ENCODE measurements at places on chromosomes 3 and 15.

DNA sequence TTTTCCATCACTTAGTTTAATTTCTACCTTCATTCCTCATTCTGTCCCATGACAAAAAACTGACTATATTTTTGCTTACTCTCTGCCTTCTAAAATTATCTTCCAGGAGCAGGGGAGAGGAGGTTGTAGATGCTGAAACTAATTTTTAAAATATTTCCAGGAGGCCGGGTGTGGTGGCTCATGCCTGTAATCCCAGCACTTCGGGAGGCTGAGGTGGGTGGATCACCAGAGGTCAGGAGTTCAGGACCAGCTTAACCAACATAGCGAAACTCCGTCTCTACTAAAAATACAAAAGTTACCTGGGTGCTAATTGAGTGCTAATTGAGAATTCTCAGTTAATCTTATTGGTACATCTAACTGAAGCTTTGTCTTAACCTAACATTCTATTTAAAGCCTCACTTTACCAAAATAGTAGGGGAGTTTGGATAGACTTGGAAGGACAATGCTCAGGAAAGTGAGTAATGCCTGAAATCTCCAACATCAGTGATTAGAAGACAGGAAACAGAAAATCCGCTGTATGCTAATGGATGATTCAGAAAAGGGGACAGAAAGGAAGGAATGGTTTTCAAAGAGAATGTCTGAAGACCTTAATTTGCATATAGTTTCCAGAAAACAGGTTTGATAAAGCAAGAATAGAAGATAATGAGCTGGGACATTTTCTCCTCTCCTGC lies 336.1 kb downstream of the GBE1 start:
- DNase-seq, result peak; percentile 0

DNA sequence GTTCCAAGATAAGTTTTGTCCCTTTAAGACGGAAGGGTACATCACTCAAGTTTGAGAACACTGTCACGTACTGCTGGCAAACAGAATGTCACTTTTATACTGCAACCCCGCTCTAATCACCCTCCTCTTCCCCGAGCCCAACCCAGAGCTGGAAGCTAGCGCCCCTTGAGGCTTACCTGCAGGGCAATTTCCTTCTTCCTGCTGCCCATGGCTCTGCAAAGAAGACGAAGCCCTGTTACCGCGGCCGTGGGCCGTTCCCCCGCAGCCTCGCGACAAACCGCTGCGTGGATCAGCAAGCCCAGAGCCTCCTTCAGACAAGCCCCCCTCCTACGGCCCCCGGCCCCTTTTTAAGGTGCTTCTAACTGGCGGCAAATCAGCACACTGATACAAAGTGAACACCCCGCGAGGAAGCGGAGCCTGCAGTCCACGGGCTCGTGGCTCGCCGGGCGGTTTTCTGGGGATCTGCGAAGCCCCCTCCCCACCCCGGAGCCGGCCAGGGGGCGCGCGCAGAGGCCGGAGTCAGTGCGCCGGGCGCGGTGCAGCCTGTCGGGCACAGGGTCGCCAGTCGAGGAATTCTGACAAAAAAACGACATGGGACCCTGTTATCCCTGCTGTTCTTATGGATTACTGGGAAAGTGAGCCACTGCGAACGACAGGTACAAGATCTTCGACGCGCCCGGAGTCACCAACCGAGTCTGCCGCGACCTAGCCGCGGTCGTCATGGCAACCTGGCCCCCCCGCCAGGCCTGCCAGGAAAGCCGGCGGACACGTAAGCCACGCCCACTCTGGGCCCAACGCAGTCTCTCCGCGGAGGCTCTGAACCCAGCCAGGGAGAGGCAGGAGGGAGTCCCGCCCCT lies at the start of gene NME9:
Gene NME9, minus strand, starts transcription at position 725 of the 857 bp plus-strand sequence. Its CDS starts 516 bp downstream, at position 209.
- DNase-seq, result peak; percentile 65

- no peak for DNase-seq
Observed at GRCh38 chr3:168738527-168739325, 643.0 kb upstream of the GOLIM4 start.

GRCh38 chr3:13022348-13023234 lies 50.6 kb downstream of the IQSEC1 start:
- DNase-seq, result peak; percentile 82

DNA sequence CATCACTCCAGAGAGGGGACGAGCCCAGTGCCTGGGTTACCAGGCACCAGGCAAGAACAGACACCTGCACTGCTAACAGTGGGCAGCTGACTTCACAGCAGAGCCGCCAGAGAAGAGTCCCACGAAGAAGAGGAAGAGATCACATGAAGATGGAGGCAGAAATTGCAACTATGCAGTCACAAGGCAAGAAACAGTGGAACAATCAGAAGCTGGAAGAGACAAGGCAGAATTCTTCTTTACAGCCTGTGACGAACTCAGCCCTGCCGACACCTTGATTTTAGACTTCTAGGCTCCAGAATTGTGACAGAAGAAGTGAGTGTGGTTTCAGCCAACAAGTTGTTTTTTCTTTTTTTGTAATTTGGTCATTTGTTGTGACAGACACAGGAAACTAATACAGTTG lies 59.2 kb downstream of the IL12A start:
- no peak for DNase-seq

DNA sequence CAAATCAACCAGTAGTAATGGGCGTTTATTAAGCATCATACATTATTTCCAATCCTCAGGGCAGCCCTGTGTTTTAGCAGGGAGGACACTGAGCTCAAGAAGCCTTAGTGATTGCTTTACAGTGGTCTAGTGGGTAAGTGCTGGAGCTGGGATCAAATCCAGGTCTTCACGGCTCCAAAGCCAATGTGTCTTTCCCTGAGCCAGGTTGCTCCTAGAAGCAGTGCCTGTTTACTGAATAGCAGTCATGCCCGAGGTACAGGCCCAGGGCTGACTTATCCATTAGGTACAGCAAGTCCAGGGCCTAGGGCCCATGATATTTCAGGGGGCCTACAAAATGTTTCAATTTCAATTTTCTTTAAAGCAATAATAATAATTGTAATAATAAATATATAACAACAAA lies 9.6 kb upstream of the SMAD6 start:
- DNase-seq, result no peak

DNA sequence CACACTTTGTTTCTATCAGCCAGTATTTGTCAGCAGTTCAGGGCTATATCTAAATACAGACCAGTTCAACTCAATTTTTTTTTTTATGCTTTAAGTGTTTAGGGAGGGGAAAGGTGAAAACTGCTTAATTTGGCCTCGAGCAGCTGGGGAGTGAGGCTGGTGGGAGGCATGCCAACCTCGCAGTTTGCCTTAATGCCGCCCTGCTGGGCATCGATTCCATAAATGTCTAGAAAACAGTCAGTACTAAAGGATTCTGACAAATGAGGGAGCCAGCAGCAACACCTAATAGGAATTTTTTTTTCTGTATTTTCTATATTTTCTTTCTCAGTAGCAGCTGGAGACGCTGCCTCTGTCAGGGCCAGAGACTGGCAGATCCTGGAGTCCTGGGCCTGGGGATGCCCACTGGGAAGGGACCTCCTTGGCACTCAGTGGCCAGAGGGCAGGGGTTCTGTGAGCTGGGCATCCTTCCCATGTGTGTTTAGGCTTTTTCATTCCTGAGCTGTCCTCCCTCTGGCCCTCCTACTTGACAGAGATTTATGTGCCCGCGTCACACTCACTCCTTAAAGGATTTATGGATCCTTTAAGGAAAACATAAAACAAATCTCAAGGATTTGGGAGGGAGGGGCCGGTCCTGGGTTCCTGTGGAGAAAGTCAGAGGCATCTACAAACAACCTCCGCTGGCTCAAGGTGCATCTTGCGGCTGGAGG lies 117.8 kb downstream of the WNT5A start:
- DNase-seq, result no peak

- peak; percentile 67 for DNase-seq
Observed at GRCh38 chr3:52195823-52196331, 2.1 kb upstream of the ALAS1 start.

Measured in foreskin fibroblast (primary cell).